ENCODE measurements at places on chromosomes 3 and 15. TPM values are rescaled to one million over a fixed set of nuclear protein-coding genes. Genes with fewer than 3 reads are reported as not detected.

DNA sequence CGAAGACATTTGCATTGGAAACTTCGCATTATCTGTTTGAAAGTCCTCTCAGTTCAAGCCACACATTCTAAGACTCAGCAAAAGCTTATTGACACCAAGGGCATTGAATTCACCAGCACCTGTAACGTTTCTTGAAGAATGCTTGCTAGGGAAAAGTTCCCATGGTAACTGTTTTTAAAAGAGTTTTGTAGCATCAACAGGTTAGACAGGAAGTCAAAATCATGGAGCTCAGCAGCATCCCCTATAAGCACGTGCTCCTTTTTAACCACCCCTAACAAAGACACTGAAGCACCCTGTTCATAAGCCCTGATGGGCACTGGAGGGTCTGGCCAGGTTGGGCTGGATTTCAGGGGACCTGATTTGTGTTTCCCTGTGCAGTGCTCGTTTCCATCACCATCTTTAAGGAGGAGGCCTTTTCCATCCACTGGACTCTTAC lies 229.7 kb upstream of the BHLHE40 start:
- DNase-seq, result no peak

GRCh38 chr3:159196359-159196758 lies 394.5 kb downstream of the MFSD1 start:
- DNase-seq, result no peak

The FAN1 gene
- 22.0 TPM for total RNA-seq

The GOLGA6D gene
- total RNA-seq, result not detected

The PLA2G4E gene
- total RNA-seq, result 0.13 TPM

The CFAP91 gene
- total RNA-seq, result 5.5 TPM

Measured in upper lobe of left lung (tissue), 6 donors.